ENCODE measurements at places on chromosomes 5 and 9.

GRCh38 chr9:129677456-129677855 is 12.0 kb downstream of the PRRX2 start:
- no peak for DNase-seq

GRCh38 chr5:1462358-1462757 is 17.1 kb upstream of the SLC6A3 start:
- DNase-seq, result no peak

GRCh38 chr5:167284222-167284890 is 1007.1 kb upstream of the WWC1 start:
- DNase-seq, result no peak

DNA sequence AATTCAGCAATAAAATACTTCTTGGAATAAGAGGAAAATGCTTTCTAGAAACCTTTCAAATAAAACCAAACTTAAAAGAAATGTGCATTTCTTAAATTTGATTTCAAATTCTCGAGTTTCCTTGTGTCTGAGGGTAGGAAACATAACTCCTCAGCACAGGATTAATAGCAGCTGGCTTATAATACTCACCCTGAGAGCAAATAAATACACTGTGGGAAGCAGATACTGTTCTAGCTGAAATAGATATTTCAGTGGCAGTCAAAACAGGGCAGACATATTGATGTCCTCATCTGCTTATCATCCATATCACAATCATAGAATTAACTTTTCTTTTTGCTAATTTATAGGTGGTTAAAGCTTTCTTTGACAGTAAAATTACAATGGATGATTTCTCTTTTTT is 24.1 kb upstream of the FEM1C start:
- DNase-seq, result no peak

DNA sequence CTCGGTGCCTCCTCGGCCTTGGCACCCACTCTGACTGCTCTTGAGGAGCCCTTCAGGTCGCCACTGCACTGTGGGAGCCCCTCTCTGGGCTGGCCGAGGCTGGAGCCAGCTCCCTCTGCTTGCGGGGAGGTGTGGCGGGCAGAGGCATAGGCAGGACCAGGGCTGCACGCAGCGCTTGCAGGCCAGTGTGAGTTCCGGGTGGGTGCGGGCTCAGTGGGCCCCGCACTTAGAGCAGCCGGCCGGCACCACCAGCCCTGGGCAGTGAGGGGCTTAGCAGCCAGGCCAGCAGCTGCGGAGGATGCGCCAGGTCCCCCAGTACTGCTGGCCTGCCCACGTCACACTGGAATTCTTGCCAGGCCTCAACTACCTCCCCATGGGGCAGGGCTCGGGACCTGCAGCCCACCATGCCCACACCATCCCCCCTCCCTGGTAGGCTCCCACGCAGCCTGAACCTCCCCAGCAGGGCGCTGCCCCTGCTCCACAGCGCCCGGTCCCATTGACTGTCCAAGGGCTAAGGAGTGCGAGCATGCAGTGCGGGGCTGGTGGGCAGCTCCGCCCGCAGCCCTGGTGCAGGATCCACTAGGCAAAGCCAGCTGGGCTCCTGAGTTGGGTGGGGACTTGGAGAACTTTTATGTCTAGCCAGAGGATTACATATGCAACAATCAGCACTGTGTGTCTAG is 602.9 kb upstream of the ST8SIA4 start:
- DNase-seq, result no peak

DNA sequence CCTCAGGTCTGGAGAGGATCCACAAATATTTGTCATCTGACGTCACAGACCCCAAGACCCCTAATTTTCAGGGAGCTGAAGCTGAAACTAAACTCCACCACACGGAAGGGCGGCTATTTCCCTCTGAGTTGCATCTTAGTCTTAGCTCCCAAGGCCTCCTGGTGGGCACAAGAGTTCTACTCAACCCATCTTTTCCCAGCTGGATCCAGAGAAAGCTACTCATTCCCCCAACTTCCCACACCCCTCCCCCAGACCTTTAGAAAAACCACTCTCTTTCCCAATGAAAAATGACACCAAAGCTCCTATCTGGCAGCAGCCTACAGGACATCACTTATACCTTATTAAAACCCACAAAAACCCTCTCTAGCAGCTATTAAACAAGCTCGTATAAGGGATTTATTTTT is 67.1 kb upstream of the SLC1A1 start:
- DNase-seq, result no peak

- no peak for DNase-seq
Observed at GRCh38 chr5:58795327-58795726, 212.5 kb downstream of the RAB3C start.

DNA sequence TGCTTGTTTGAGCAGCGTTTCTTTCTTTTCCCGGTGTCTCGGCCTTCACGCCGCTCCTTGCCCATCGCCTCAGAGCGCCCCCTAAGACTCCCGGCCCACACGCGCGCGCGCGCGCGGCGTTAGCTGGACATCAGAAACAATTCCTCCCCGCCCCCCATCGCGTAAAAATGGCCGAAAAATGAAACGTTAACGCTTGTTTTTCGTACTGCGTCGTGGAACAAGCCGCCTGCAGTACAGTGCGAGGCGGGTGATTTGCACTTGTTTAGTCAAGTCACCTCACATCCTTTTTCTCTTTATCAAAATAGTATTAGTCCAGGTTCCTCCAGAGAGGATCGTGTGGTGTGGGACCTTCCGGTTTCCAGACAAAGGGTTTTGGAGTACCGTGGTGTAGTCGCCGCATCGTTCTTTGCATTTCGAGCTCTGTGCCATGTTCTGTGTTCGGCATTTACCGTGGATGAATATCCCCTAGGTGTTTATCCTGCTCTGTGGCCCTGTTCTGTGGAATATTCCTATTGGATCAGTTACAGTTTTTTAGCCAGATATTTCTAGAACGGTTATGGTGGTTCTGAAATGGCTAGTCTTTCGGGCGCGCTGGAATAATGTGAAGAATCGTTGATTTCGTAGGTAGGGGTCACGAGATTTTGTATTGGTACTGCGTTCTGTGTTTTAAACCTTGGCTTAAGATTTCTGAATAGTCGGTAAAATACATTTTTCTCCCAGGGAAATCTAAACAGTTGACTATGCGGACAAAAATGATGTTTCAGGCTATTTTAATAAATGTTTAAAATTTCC is 1.0 kb downstream of the MATR3 start:
- peak; percentile 78 for DNase-seq

DNA sequence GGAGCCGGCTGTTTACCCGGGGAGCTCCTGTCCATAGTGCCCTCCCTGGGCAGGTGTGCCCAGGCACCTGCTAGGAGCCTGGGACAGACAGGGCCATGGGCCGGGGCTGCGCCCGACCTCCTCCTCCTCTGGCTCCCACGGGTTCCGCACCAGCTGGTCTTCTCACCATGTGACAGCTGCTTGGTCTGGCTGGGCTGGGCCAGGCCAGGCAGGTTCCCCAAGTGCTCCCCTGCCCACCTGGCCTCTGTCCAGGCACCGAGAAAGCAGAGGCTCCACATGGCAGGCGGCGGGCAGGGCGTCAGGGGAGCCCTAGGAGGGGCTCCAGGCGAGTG is 60.0 kb downstream of the OLFM1 start:
- no peak for DNase-seq

DNA sequence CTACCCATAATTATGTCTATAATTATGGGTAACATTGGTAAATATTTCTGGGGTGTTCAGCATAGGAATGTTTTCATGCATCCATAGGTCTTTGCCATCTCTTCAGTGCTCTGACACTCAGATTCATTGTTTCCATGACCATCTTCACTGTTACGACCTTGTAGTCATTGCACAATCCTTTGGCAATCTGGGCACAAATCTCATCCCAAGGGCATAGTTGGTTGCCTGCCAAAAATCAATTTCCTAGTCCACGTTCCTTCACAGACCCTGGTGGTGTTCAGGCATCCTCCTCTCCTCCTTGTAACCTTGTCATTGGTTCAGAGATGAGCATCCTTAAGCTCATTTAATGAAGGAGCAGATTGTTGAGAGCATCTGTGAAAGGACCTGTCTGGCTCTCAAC is 1400.7 kb downstream of the CDH12 start:
- no peak for DNase-seq

- DNase-seq, result no peak
Observed at GRCh38 chr5:136004436-136004835, 24.4 kb upstream of the TGFBI start.

DNA sequence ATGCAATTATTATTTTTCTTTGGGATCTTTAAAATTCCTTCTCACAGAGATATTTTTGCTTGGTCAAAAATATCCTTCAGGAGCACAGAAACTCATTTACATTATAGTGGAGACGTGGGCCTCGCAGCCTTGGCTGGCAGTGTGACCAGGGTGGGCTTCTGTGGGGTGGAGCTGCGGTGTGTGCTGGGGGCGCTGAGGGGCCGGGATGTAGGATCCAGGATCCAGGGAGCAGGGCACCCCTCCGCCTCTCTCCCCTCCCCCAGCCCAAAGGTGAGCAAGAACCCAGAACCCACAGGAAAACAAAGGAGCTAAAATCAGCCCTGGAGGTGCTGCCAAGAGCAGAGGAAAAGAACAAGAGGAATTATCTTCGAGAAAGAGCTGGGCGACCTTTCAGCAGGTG is 79.1 kb upstream of the OLFM1 start:
- DNase-seq, result no peak

- DNase-seq, result no peak
Observed at GRCh38 chr5:171312129-171312974, 3.3 kb downstream of the TLX3 start.

GRCh38 chr9:70994582-70994981 is 126.8 kb downstream of the TRPM3 start:
- DNase-seq, result no peak

GRCh38 chr5:37806476-37806875 is 33.4 kb downstream of the GDNF start:
- DNase-seq, result no peak

- no peak for DNase-seq
Observed at GRCh38 chr9:137007108-137007815, 10.9 kb upstream of the CLIC3 start.

GRCh38 chr5:35694481-35694880 is 76.8 kb downstream of the SPEF2 start:
- DNase-seq, result no peak

GRCh38 chr9:127066851-127067136 is 55.6 kb downstream of the ANGPTL2 start:
- no peak for DNase-seq

- DNase-seq, result no peak
Observed at GRCh38 chr9:92424340-92424739, at the start of gene OMD. Gene OMD, minus strand, starts transcription at chr9:92424471. Its CDS starts 6,913 bp downstream, at chr9:92417558.

- no peak for DNase-seq
Observed at GRCh38 chr9:85262333-85262732, 479.4 kb downstream of the AGTPBP1 start.

- DNase-seq, result no peak
Observed at GRCh38 chr9:73667749-73668148, 516.1 kb downstream of the ANXA1 start.

DNA sequence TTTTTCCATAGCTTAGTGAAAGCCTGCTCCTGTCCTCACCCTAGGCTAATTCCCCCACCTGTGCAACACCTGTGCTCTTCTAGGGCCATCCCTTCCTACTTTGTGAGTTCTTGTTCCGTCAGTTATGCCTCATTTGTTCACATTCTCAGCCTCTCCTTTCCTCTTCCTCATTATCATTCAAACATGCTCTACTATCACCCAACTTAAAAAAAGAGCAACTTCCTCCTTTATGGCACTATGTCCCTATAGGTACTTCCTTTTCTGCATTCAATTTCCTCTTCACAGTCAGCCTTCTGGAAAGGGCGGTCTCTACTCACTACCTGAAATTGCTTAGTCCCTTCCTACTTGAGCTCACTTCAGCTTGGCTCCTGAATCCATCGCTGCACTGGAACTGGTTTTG is 111.8 kb upstream of the LHFPL2 start:
- no peak for DNase-seq

- DNase-seq, result no peak
Observed at GRCh38 chr9:79360387-79361347, 211.1 kb upstream of the TLE4 start.

GRCh38 chr9:138022121-138022741 is 144.6 kb downstream of the CACNA1B start:
- no peak for DNase-seq

- DNase-seq, result no peak
Observed at GRCh38 chr9:73093740-73094379, 57.8 kb upstream of the ANXA1 start.

- no peak for DNase-seq
Observed at GRCh38 chr9:89792189-89793123, 187.6 kb downstream of the GADD45G start.

DNA sequence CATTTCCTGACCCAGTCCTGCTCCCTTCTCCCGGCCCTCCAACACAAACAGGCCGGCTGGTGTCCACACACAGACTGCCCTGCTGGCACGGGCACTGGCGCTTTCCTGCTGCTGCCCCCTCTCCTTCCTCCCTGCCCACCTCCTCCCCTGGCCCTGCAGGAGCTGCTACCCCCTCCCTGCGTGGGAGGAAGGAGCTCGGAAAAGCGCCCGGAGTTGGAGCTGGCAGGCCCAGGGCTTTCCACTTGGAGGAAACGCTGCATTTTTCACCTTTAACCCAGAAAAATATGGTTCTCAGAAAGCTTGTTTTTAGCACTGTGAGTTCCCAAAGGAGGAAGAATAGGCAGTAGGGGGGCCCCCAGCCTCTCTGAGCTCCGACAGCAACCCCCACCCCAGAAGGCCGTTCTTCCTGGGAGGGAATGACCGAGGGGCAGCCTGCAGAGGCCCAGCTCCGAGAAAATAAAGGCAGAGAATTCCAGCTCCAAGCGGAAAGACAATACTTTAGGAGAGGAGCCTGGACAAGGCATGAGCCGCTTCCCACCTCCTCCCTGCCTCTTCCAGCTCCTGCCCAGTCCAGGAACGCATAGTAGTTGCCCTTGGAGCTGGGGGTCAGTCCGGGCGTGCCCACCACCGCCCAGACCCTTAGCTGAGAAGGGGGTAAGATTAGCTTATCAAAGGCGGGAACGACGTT is 88.9 kb downstream of the LIFR start:
- DNase-seq, result no peak

- no peak for DNase-seq
Observed at GRCh38 chr9:38194870-38195269, 125.8 kb upstream of the SHB start.

DNA sequence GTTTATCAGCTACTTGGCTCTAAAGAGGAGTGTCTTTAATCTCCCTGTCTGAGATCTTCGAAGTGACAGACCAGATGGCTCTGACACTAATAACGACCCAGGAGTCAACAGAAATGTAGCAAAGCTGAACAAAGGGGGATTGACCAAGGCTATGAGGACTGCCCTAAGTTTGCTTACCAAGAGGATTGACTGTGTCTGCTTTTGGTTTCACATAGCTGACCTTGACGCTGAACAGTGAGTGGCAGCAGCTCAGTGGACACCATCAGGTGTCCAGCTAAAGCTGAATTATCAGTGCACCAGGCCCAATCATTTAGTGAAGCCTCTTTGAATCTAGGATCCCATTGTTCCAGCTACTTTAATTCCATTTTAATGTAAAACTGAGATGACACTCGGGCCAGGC is 262.6 kb downstream of the COX7C start:
- no peak for DNase-seq
